HT1080 (cell line): ENCODE measurements at places on chromosomes 7 and 10.
A peak's percentile ranks its signal among the peaks of the same experiment; 100 is the strongest.

GRCh38 chr10:1393481-1393880 is 337.3 kb downstream of the WDR37 start:
- no peak for DNase-seq

GRCh38 chr7:101120315-101120714 is 6.6 kb upstream of the SERPINE1 start:
- DNase-seq = no peak

GRCh38 chr10:133307776-133308420 is 774 bp downstream of the TUBGCP2 start:
- DNase-seq = peak; percentile 68

DNA sequence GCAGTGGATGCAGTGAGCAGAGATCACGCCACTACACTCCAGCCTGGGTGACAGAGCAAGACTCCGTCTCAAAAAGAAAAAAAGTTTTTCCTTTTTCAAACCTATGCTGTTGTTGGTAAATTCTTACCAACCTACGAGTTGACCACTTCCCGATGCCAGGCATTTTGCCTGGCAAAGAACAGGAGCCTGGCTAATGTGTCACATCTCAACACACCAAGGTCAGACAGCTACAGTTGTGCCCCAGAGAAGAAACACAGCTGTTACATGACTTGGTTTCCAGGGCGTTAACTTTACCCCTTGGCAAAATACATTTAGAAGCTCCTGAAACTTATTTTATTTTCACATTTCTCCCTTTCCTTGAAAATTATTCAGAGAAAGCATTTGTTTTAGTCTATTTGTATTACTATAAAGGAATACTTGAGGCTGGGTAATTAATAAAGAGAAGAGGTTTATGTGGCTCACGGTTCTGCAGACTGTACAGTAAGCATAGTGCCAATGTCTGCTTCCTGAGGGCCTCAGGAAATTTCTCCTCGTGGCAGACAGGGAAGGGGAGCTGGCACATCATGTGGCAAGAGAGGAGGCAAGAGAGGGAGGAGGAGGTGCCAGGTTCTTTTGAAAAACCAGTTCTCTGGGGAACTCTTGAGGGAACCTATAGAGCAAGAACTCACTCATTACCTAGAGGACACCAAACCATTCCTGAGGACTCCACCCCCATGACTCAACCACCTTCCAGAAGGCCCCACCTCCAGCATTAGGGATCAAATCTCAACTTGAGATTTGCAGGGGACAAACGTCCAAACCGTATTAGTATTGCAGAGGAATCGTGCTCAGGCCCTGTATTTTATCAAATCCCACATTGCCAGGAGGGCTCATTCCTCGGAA is 83.3 kb downstream of the PAXIP1 start:
- no peak for DNase-seq

- no peak for DNase-seq
Observed at GRCh38 chr7:53521638-53522184, 486.3 kb downstream of the POM121L12 start.

- peak; percentile 56 for DNase-seq
Observed at GRCh38 chr7:471866-472639, 47.6 kb downstream of the PDGFA start.

- DNase-seq = no peak
Observed at GRCh38 chr7:65390588-65390987, 16.9 kb downstream of the ZNF92 start.

GRCh38 chr10:113431398-113432160 is 121.3 kb upstream of the HABP2 start:
- DNase-seq = no peak

GRCh38 chr7:124679586-124680225 is 85.9 kb downstream of the GPR37 start:
- DNase-seq = no peak

DNA sequence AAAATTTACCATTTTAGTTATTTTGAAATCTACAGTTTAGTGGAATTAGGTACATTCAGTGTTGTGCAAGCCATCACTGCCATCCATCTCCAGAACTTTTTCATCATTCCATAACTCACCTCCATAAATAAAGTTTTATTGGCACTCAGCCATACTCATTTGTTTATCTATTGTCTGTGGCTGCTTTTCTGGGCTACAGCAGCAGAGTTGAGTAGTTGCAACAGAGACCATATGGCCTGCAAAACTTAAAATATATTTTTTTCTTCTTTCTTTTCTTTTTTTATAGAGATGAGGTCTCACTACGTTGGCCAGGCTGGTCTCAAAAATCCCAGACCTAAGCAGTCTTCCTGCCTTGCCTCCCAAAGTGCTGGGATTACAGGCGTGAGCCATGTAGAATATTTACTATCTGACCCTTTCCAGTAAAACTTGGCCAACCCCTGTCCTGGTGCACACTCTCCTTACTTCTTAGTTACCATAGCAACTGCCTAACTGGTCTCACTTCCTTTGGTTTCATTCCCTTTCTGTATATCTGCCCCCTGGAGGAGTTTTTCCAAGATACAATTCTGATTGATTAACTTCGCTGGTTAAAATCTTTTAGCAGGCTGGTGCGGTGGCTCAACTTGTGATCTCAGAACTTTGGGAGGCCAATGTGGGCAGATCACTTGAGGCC is 133.2 kb downstream of the CUX1 start:
- peak; percentile 39 for DNase-seq

- no peak for DNase-seq
Observed at GRCh38 chr7:37439653-37440026, 9.0 kb downstream of the ELMO1 start.

DNA sequence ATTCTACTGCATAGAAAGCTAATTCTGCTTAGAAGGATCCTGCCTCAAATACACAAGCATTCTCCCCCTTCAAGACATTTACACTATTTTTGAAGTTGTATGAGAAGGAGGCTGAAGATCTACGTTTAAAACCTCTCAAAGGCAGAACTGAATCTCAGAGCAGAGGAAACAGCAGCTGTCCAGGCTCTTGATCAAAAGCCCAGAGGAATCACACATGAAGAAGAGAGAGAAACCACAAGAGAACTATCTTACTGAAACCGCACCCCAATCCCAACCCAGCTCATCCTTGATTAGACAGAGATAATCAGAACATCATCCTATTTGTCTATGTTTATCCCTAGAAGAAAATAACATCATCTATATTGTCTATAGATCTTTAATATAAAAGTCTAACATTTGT is 2.2 kb upstream of the DNAJC1 start:
- DNase-seq = no peak

GRCh38 chr7:2701832-2702593 is 14.0 kb downstream of the AMZ1 start:
- DNase-seq = no peak

DNA sequence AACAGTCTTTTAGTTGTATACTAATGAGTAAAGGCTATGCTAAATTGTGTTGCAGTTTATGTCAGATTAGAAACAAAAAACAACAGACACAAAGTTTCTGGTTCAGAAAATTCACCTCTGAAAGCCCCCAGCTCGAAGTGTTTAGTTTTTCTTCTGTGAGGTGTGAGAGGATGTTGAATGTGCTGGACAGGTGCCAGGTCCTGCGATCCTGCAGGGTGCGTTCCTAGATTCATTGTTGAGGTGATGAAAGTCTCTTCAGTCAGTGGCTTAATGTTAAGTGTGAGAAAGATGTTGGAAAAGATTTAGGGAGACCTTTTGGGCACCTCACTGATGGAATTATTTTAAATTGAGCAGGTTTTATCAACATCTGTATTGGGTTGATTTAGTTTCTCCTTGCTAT is 287.3 kb downstream of the SDK1 start:
- DNase-seq = no peak

DNA sequence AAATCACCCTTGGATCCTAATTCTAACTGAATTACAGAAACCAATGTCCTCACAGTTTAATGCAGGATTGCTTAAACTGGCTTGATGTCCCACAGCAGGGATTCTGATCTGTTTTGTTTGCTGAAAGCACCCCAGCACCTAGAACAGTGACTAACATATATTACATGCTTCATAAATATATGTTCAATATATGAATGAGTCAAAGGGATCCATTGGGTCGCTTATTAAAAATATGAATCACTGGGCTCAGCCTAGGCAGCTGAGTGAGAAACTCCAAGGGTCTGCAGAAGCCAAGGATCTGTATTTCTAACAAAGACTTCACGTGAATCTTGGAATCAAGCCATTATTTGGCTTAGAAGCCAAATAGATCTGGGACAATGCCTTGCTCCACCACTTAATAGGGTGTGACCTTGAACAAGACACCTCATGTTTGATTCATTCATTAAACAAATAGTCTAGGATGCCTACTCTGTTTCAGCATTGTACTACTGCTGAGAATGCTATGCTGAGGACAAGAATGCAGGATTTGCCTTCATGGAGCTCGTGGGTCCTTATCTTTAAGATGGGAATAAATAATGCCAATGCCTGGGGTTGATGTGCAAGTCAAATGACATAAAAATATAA is 103.4 kb upstream of the DLX6 start:
- DNase-seq = peak; percentile 24

GRCh38 chr7:39703144-39703543 is 79.8 kb downstream of the RALA start:
- no peak for DNase-seq

DNA sequence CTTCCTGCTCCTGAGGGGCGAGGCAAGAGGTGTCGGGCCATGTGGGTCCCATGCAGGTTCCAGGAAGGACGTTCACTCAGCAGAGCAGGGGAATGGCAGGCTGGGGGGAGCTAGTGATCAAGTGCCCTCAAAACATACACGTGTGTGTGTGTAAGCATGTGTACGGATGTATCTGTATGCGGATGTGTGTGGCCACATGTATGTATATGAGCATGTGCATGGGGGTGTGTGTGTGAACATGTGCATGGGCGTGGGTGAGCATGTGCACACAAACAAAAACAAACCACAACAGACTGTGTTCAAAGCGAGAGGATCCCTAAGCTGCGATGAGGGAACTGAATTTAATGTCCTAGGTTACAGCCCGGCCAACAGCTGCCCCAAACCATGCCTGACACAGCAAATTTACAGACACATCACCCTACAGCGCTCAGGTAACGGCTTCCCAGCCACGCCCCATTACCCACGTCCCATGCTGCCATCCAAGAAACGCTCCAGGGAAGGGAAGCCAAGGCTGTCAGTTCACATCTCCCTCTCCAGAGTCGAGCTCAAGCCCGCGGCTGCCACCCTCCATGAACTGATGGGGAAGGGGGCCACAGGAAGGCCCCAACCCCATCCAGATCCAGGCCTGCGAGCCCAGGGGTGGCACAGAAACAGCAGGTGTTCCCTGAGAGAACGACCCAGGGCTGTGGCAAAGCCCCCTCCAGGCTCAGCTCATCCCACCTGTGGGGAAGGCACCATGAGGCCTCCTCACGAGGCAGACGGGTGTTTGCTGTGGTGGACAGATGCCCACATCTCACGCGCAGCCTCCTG is 56.6 kb downstream of the PTPRN2 start:
- DNase-seq = no peak

DNA sequence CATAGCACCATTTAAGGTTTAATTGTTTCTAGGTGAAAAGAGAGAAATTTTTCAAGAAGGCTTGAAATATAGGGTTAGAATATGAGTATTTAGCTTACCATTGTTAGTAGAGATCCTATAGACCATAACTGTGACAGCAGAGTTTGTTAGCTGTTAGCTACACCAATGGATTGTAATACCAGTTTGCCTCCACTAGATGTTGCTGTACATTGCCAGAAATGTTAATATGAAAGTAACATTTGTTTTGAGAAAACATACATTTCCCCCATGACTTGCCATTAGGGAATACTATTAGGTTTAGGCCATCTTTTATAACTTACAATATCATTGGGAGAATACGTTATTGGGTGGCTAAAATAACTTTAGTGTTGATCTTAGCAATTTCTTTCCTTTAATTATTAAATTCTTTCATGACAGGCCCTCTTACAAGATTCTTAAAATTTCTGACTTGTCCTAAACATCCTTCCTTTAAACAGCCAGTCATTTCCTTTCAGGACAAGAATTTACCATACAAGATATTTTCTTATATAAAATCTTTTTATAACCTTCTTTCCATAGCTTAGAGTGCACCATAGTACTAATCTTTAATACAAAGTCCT is 39.5 kb downstream of the ZNF117 start:
- peak; percentile 15 for DNase-seq

DNA sequence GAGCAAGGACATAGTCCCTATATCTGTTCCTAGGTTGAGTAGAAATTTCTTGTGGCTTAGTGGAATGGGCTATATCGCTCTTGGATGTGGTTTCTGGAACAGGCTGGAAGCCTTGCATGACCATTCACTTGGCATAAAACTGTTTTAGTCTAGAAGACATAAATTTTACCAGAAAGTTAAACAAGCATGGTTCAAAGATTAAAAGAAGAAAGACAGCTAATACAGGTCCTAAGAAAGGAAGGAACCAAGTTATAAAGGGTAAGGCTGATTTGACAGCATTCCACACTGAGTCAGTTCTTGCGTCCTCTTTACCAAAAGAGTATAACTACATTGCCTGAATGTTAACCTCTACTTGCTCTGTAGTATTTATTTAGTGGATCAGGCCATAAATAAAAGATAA is 724.2 kb downstream of the SORCS1 start:
- DNase-seq = no peak

DNA sequence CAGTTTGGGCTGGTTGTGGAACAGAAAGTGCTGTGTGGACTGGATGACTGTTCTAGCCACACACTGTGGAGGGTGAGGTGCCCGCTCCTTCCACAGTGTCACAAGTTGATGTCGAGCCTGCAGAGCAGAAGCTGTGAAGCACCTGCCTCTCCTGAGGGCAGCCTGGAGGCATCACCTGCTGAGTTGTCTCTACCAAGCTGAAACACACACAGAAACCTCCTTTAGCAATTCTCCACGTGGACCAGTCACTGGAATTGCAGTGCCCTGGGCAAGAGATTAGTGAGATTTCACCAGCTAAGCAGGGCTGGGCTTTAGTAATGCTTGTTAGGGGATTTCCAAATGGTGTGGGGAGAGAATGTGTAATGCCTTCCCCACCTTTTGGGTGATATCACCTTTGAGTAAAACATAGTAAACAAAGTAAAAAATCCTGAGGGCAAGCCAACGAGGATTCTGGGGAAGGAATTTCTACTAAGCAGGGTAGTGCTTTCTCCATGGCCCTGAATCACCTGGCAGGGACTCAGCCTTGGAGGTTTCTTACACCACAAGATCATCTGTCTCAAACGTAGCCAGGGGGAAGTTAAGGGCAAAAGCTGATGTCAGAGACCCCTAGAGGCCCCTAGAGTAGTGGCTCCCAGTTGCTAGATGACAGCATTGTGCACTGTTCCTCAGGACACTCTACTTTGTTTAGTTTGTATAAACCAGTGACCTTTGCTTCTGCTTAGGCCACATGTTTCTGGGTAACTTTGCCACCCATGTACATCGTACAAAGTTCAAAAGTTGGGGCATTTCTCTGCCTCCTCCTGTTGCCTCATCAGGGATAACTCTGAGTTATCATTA is 233.1 kb upstream of the IGFBP3 start:
- no peak for DNase-seq

- DNase-seq = no peak
Observed at GRCh38 chr7:126041472-126041871, 1111.8 kb upstream of the POT1 start.

DNA sequence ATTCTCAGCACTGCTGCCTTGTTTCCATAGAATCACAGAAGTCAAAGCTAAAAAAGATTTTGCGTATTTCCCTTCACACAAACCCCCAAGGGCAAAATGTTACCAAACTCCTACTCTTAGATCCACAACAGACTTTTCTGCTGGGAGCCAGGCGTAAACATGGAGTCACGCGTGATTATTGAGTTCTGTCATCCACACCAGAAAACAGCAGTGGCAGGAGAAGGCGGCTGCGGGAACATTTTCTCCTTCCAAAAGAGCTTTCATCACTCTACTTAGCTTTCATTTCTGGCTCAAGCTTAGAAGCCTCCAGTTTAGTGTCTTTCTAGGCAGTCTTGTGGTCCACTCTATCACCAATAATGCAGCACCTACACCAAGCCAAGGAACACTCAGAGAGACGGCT is 712.9 kb upstream of the NRP1 start:
- no peak for DNase-seq
